ENCODE measurements at places on chromosomes 4 and X.

DNA sequence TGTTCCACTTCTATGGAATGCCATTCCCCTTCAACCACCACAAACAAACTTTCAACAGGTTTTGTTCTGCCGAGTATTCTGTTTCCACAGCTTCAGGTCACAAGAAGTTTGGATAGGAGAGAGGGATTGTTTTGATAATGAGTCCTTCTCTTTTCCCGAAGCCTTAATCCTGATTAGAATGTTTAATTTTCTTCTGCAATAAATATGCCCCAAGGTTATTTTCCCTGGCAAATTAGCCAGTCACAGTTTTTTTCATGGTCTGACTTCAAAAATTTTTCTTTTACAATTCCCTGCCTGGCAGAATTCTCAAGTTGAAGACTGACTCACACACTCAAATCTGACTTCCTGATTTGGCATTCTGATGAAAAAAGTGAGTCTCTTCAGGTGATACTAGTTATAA lies 33.1 kb upstream of the EDNRA start:
- DNase-seq, result no peak

GRCh38 chr4:108411836-108412235 lies 208.5 kb upstream of the RPL34 start:
- no peak for DNase-seq

DNA sequence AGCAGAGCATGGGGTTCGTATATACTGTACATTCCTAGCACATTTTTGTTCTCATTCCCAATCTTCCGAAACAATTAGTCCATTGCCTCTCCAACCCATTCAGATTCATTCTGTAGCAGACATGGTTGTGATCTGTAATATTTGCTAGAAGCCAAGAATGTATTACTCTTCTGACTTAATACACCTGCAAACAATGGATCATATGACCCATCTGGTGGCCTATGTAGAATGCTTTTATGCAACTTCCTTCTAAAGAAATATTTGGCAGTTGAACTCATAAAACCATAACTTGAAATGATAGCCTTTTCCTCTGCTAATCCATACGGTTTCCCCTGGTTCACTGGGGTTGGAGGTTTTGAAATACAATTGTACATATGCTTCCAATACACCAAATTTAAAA lies 32.8 kb upstream of the SGMS2 start:
- no peak for DNase-seq

DNA sequence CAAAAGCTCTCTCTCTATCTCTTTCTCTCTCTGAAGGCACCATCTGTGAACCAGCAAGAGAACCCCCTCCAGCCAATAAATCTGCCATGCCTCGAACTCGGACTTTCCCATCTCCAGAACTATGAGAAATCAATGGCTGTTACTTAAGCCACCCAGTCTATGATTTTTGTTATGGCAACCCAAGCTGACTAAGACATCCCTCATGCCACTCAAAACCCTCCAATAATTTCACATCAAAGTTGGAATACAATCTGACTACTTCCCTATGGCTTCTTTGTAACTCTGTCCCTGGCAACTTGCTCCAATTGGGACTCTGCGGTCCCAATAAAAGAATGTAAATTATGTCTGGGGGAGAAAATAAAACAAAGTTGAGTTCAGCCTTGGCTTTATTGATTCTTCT lies 265.7 kb downstream of the SHOX start:
- DNase-seq, result no peak

DNA sequence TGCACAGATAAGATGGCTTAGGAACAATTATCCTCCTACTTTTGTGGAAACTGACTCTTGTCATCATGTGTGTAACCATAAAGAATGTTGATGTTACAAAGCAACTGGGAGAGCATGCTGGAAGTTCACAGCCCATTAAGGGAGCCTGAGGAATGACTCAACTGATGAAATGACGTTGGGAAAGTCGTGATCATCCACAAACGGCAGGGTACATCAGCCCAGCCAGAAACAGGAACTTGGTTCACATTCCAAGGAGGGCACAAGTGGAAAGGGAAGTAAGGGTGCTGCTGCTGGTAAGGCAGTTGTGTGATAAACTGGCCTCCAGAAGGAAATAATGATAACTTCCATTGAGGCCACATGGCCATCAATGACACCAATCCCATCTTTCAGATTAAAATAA lies 6.7 kb downstream of the TEC start:
- no peak for DNase-seq

- no peak for DNase-seq
These were observed 224.1 kb downstream of the NLGN4X start for GRCh38 chrX:6004529-6004928.

GRCh38 chr4:39085891-39086290 lies 23.9 kb downstream of the KLHL5 start:
- no peak for DNase-seq

GRCh38 chrX:29858714-29859113 lies 356.6 kb upstream of the MAGEB2 start:
- no peak for DNase-seq

DNA sequence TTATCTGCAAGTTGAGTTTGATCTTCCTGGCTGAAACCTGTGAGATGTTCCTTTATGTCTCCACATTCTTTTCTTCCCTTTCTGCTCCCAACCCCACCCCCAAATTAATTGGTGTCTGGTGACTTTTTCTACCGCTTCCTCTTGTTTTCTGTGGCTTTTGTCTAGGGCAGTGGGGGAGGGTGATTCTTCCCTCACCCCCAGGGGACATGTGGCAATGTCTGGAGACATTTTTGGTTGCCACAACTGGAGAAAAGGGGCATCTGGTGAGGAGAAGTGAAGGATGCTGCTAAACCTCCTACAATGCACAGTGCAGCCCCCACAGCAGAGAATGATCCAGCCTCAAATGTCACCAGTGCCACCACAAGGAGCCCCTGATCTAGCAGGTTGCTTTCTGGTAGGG lies 152.9 kb downstream of the NHS start:
- no peak for DNase-seq

GRCh38 chrX:39896951-39897740 lies 200.6 kb downstream of the BCOR start:
- no peak for DNase-seq

- DNase-seq, result no peak
These were observed 26.3 kb downstream of the RWDD4 start for GRCh38 chr4:183632689-183633088.

DNA sequence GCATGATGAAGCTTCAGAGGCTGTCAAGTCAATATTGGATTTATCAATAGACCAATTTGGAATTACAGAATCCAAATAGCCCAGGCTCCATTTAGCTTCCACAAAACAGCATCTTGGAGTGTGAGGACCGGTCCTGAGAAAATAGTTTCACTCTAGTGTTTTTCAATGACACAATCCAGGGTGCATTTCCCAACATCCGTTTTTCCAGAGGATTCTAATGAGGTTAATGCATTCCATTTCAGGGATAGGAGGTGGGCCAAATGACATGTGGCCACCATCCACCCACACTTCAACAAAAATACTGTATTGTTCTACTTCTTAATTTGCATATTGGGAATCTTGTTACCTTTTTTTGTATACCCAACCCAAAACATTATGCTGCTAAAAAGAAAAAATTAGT lies 229.8 kb upstream of the LDB2 start:
- no peak for DNase-seq

DNA sequence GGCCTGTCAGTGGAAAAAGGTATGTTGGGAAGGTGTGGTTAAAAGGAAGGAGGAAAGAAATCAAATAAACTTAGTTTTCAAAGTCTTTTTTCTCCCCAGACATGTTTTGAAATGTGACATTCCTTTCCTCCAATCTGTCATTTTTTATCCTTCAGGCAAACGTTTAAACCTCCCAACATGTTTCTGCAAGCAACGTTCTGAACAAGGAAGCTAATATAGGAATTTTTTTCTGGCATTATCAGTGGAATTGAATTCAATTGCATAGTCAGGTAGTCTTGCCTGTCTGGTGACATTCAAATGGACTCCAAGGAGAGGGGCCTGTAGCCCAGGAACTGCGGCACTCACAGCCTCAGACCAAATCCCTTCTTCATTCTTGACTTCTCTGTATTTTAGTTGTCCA lies 30.0 kb upstream of the RASSF6 start:
- no peak for DNase-seq

GRCh38 chr4:121114756-121115155 lies 42.4 kb upstream of the NDNF start:
- no peak for DNase-seq

DNA sequence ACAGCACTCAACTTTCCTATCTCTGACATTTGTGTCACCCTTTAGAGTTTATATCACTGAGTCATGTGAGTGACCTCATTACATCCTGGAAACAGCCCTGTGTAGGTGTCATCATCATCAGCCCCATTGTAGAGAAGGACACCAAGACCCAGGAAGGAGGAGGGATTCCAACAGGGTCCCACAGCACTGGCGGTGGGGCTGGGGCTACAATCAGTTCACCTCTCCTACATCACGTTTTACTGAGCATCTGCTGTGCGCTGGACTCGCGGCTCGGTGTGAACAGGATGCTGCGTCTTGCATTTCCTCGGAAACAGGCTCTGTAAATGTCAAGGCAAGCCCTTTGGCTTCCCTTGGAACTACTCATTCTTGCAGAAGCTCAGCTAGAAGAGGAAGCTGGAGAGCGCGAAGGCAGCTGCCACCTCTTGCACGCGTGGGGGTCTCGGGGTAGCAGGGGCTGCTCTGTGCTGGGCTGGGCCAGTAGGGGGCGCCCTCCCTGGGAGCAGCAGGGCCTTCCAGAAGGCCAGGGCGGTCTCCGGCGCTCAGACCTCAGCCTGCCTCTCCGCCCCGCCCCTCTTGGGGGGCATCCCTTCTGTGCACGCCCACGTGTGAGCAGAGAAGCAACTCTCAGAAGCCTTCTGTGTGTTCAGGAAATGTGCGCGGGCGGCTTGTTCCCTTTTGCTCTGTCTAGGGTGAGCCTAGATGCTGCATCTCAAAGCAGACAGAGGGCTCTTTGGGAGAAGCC lies 29.0 kb downstream of the REELD1 start:
- DNase-seq, result peak; percentile 74

GRCh38 chrX:49915361-49916222 lies 6.8 kb upstream of the CLCN5 start:
- DNase-seq, result peak; percentile 12

GRCh38 chr4:103032574-103032973 lies 13.1 kb upstream of the SLC9B1 start:
- no peak for DNase-seq

GRCh38 chrX:65610481-65610880 lies 57.0 kb upstream of the MSN start:
- no peak for DNase-seq

DNA sequence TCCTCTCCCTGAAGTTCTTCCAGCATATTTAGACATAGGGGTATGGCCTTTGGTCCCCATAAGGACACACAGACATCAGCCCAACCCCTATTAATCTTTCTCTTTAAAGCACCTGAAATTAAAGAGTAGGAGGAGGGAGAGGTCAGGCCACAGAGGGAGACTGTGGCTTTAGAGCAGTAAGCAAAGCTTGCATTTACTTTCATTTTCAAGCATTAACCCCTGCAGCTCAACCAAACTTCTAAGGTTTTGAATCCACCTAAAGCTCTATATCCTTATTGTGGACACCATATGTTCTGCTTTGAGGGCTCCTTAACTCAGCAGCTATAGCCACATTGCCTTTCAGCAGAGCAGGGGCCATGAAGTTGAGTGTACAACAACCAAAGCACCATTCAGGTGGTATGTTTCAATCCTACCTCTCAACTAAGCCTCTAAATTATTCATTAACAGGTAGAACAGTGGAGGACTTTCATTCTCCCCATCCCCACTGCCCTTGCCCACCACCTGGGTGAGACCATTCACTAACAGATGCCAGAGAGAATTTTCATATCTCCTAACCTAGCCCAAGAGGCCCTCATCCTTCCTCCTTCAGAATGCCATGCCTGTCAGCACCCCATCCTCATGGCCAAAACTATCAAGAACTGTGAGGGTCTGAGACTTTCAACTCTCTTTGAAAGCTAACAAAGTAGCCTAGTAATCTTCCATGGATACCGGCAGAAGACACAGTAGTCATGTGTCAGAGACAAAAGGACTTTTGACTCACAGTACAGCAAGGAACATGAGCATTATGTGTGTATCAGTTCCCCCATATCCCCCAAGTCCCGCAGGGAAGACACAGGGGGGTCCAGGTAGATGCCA lies 20.8 kb downstream of the LIN54 start:
- no peak for DNase-seq

DNA sequence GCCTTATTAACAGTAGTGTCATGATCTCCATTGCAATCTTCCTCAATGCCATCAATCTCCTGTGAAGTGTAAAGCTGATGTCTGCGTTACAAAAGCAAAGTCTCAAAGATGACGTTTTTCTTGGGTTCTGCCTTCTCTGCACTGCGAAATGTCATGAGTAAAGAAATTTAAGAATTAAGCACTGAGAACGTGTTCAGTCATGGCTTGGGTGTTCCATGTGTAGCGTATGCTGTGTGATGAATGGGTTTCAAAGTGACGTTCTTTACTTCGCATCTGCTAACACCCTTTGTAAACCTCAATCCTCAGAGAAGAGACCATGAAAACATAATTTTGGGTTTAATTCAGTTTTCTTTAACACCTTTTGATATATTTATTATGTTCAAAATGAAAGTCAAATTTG lies 999 bp downstream of the NAP1L5 start:
- no peak for DNase-seq

GRCh38 chr4:112847781-112848180 lies 201.7 kb upstream of the ANK2 start:
- no peak for DNase-seq

- no peak for DNase-seq
These were observed 73.4 kb upstream of the MAGEB2 start for GRCh38 chrX:30141966-30142365.

- DNase-seq, result no peak
These were observed 154.2 kb downstream of the RAB28 start for GRCh38 chr4:13329963-13330362.

DNA sequence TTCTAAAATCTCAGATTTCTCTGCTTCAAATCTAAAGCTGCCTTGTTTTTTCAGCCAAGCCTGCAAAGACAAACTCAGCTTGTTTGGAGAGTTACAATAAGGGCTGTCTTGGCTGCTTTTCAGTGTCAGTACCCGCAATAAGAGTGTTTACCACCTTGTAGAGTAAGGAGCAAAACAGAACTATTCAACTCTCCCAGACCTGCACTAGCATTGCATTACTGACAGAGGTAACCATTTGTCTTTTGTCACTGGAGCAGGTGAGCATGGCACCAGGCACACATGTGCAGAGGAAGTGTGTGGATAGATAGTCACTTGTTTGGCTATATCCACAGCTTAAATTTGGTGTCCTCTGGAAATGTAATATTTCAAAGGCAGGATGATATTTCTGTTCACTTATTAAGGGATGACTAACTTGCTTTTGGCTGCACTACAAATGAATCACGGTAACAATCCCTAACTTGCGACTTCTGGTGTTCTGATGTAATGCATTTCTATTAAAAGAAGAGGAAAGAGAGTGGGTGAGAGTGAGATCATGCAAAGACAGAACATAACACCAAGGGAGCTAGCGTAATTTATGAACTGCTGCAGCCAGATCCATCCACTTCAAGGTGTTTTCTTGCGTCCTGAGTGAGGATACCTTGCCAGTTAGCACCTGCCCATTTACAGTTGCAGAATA lies 38.6 kb downstream of the PTCHD1 start:
- no peak for DNase-seq

DNA sequence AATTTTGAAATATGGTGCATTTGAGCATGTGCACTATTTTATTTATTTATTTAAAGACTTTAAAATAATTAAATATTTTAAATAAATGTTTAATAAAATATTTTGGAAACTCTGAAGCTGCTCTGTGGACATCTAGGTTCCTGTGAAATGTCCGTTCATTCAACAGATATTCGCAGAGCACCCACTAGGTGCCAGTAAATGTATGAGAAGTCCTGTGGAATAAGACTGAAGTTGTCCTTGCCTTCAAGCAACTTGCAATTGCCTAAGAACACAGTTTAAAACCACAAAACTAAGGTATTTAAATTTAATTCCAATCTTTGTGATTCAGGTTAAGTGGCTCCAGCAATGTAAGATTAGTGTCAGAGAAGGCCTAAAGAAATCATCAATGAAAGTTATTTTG lies 306.7 kb downstream of the GBA3 start:
- DNase-seq, result no peak

Measured in stimulated activated CD4-positive, alpha-beta T cell treated with anti-CD3 and anti-CD28 coated beads, Interleukin-15, amount 100 ng/mL, for 48 hours (primary cell).